ENCODE measurements at places on chromosomes 1 and 21. TPM values are rescaled to one million over a fixed set of nuclear protein-coding genes. Genes with fewer than 3 reads are reported as not detected.

DNA sequence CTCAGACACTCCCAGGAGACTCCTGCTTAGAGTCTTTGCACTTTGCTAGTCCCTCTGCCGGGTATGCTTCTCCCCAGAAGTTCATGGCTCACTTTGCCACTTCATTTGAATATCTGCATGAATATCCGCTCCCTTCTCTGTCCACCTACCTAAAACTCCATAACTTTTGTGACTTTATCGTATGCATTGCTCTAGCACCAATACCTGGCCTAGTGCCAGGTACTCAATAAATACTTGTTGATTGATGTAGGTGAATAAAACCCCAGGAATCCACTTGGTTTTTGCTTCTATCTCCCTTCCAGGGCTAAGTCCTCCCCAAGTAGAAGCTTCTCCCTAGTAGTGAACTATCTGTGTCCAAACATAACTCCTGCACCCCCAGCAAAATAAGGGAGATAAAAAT lies 27.8 kb upstream of the CTTNBP2NL start:
- no peak for DNase-seq

The MAP3K21 gene
- 0.32 TPM for total RNA-seq

GRCh38 chr1:236494586-236495466 lies 29.0 kb upstream of the LGALS8 start:
- no peak for DNase-seq

DNA sequence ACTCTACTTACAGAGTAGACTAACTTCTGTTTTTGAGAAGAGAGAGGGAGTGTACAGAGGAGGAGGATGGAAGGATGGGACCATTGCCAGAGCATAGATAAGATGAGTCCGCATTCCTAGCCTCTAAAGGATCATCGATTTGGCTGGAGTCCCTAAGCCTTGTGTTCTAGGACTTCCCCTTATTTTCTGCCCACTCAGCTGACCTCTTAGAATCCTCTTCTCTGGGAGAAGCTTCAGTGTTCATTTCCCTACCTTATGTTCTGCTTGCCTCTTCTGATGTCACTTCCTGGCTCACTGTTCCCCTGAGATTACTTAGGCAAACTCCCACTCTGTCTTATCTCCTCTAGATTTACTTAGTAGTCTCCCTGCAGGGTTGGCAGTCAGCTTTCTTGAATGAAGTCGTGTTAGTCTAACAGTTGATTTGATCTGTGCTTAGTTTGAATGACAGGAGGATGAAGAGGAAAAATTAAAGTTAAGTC lies 156.7 kb downstream of the SYT2 start:
- no peak for DNase-seq

GRCh38 chr1:89581859-89582258 lies 51.1 kb upstream of the LRRC8C start:
- no peak for DNase-seq

The PTCH2 gene
- total RNA-seq: 0.43 TPM

The POU3F1 gene
- 0.11 TPM for total RNA-seq

DNA sequence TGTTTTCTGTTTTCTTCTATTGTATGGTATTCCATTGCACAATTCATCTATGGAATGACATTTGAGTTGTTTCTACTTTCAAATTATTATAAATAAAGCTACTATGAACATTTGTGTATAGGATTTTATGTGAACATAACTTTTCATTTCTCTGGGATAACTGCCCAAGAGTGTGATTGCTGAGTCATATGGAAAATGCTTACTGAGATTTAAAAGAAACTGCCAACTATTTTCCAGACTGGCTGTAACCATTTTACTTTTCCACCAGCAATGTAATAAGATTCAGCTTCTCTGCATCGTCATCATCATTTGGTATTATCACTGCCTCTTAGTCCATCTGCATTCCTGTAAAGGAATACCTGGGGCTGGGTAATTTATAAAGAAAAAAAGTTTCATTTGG lies 779.6 kb upstream of the PRMT6 start:
- no peak for DNase-seq

The LCE1B gene
- not detected for total RNA-seq

DNA sequence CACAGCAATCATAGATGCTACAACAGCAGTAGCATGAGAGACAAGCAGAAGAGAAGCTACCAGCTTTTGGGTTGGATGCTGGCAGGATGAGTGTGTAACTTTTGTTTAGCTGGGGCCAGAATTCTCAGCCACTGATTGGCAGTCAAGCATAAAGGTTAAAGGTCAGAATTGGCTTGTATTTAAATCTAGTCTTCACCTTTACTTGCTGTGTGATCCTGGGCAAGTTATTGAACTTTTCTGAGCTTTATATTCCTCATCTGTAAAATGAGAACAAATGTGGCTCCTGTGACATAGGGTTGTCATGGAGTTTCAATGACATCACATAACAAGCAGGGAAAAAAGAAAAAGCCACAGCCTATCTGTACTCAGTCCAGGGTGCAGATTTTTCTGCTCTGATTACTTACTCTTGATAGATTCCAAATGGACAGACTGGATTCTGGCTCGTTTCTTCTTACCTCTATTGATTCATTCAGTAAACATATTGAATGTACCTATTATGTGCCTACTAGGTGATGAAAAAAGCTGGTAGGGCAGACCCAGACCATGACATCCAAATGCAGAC lies 2.8 kb upstream of the AZIN2 start:
- no peak for DNase-seq

The TMEM9 gene
- total RNA-seq: 26.6 TPM

GRCh38 chr1:95278173-95279006 lies 44.4 kb downstream of the RWDD3 start:
- DNase-seq: no peak

- no peak for DNase-seq
These were observed 171.4 kb downstream of the CAMTA1 start for GRCh38 chr1:6956488-6957159.

DNA sequence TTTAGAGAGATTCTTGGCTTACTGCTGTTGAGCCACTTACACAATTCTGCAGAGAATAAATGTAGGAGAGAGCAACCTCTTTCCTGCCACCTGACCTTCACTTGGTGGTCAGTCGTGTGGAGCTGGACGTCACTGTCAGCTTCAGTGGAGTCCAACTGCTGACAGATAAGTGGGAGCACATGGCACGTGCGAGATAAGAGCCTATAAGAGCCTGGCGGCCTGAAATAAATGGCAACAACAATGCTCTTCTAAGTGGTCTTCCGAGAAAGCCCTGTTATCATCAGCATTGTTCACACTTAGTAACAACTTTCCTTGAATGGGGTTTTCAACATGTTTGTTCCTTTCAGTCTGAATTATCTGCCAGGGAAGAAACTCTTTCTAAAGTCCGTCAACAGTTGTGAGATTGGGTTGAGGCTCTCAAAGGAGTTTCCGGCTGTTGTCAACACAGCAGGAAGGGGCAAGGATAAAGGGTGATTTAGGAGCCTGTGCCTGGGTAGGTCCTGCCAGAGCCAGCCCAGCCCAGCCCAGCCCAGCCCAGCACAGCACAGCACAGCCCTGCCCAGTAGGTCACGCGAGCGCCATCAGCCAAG lies 57.2 kb upstream of the RUNX1 start:
- DNase-seq: no peak

- no peak for DNase-seq
These were observed 35.3 kb downstream of the L1TD1 start for GRCh38 chr1:62229932-62230331.

The RPE65 gene
- total RNA-seq: not detected

The PRKCZ gene
- 16.4 TPM for total RNA-seq

The NTNG1 gene
- 0.38 TPM for total RNA-seq

The CLCA2 gene
- total RNA-seq: 0.05 TPM

DNA sequence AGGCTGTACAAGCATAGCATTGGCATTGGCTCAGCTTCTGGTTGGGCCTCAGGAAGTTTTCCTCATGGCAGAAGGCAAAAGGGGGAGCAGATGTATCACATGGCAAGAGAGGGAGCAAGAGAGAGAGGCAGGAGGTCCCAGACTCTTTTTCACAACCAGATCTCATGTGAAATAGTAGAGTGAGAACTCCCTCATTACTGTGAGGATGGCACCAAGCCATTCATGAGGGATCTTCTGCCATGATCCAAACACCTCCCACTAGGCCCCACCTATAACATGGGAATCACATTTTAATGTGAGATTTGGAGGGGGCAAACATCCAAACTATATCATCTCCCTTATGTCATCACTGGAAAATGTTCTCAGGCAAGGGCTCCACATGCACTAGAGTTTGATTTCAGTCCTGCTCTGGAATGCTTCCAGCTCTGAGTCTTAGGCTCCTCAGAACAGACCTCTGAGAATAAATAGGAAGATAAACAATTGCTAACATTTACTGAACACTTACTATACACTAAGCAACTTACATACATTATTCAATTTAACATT lies 39.4 kb upstream of the VTCN1 start:
- no peak for DNase-seq

GRCh38 chr1:65009724-65010420 lies 43.5 kb upstream of the JAK1 start:
- no peak for DNase-seq

The TRAF3IP3 gene
- total RNA-seq: 1.7 TPM

The CD52 gene
- total RNA-seq: 6.5 TPM

DNA sequence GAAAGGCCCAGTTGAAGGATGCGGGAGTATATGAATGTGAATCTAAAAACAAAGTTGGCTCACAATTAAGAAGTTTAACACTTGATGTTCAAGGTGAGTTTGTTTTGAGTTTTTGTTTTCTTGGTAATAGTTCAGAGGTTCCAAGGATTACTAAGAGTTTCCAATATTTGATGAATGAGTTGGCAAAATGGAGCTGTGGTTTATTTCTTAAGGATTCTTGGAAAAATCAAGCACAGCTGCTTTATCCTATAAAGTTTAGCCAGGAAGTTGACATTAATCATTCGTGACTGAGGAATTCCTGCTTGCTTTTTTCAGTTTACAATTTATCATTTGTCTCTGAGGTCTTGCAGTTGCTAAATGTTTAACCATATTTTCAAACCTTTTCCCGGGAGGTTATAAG lies 15.1 kb downstream of the VCAM1 start:
- no peak for DNase-seq

- DNase-seq: no peak
These were observed 104.7 kb downstream of the CAMTA1 start for GRCh38 chr1:6889875-6890480.

The HTR1D gene
- total RNA-seq: 0.11 TPM

- no peak for DNase-seq
These were observed 85.2 kb downstream of the GPR88 start for GRCh38 chr1:100622966-100623762.

DNA sequence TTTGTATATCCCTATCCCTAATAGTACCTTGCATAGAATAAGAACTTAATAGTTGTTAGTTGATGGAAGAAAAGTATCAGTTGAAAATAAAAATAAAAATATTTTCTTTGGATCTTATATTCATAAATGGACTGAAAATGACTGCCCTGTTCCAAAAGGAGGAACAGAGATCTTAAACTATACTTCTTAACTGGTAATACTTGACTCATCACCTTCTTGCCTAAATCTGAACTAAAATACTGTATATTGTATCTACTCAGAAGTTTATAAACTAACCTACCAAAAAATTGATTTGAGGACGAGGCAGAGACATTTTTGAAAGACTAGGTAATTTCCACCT lies 178.8 kb downstream of the SYT2 start:
- no peak for DNase-seq

- no peak for DNase-seq
These were observed 19.4 kb downstream of the CLIC6 start for GRCh38 chr21:34688145-34688544.

- DNase-seq: no peak
These were observed 48.0 kb downstream of the GPR161 start for GRCh38 chr1:168088511-168089325.

The PIGR gene
- not detected for total RNA-seq

The CD84 gene
- total RNA-seq: 3.4 TPM

GRCh38 chr1:156122086-156122485 lies 7.6 kb downstream of the LMNA start:
- no peak for DNase-seq

The GRIK1 gene
- total RNA-seq: not detected

GRCh38 chr1:33429332-33429731 lies 1.6 kb downstream of the PHC2 start:
- DNase-seq: no peak

DNA sequence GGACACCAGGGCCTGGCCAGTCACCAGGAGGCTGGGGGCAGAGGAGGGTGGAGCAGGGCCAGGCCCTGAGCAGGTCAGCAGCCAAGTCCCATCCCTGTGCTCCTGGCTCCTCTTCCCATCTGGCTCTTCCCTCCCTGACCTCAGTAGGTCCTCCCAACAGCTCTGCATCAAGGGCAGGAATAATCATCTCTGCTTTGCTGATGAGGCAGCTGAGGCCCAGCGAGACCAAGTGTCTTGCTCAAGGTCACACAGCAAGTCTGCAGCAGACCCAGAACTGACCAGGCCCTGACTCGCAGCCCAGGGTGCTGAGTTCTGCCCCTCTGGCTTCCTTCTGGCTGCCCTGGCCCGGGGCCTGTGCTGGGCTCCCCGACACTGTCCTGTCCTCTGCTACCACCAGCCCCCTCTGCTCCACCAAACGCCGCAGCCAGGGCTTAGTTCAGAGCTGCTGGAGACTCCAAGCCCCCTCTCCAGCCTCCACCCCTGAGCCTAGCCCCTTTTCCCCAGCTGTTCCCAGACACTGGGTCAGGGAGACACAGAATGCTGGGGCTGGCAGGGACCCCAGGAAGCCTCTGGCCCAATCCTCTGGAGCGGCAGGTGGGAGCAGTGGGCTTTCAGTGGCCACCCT lies 224.9 kb downstream of the PTPRU start:
- peak; percentile 9 for DNase-seq

- DNase-seq: no peak
These were observed 375.7 kb upstream of the B3GALT2 start for GRCh38 chr1:193562121-193562520.

DNA sequence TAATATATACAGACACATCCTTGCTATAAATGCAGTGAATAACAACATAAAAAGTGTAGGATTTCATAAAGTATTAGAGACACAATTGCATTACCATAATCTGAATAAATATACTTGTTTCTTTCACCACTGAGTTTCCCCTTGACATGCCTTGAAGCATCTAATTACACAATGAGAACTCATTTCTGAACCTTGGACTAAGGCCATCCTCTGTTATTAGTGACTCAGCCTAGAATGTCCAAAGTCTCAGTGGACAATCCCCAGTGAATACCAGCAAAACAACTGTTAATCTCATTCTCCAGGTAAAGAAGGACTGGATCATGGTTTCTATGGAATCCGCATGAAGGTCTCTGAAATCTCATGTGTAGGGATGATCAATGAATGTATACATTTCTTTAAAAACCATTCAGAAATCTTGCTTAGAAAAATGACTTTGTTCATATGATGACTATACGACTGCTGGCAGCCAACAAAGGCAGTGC lies at the start of gene OR2L5:
OR2L5 (plus strand) TSS at position 432 of the 482 bp plus-strand sequence. CDS start 8,288 bp downstream, outside the sequence.
- DNase-seq: no peak

Data from Right ventricle myocardium inferior (tissue), 1 donor.